OCI-LY7 (cell line): ENCODE measurements at places on chromosomes 7 and 10.
A peak's percentile ranks its signal among the peaks of the same experiment; 100 is the strongest.

- DNase-seq, result no peak
These were observed 308.8 kb upstream of the ZNF32 start for GRCh38 chr10:43957267-43958070.

- no peak for DNase-seq
These were observed 12.0 kb upstream of the TMEM213 start for GRCh38 chr7:138785587-138786437.

GRCh38 chr7:98133181-98133580 is 26.5 kb downstream of the LMTK2 start:
- DNase-seq, result peak; percentile 67

GRCh38 chr10:6999232-6999925 is 411.5 kb downstream of the SFMBT2 start:
- no peak for DNase-seq

GRCh38 chr10:93068411-93069244 is 5.1 kb upstream of the CYP26A1 start:
- no peak for DNase-seq

DNA sequence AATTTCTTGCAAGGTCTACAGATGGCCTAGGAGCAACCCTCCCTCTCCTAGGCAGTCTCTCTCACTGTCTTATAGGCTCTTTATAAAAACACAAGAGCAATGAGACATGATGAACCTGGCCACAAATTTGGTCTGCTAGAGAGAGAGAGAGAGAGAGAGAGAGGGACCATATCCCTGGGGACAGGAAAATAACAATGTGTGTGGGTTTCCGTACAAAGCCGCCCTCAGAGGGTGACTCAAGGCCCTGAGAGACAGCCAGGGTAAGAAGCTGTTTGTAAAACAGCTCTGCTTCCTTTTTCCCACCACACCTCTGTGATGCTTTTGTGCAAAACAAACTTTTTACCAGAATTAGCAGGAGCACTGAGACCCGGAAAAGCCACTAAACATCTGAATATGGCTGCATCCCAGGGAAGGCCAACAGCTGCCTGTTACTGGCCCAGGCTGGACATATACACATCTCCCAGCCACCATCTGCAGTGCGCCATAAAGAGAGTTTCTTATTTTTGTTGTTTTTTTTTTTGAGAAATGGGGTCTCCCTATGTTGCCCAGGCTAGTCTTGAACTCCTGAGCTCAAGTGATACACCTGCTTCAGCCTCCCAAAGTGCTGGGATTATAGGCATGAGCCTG is 18.4 kb downstream of the GIMAP5 start:
- DNase-seq, result no peak

GRCh38 chr10:26839966-26840627 is 20.7 kb downstream of the ABI1 start:
- no peak for DNase-seq

DNA sequence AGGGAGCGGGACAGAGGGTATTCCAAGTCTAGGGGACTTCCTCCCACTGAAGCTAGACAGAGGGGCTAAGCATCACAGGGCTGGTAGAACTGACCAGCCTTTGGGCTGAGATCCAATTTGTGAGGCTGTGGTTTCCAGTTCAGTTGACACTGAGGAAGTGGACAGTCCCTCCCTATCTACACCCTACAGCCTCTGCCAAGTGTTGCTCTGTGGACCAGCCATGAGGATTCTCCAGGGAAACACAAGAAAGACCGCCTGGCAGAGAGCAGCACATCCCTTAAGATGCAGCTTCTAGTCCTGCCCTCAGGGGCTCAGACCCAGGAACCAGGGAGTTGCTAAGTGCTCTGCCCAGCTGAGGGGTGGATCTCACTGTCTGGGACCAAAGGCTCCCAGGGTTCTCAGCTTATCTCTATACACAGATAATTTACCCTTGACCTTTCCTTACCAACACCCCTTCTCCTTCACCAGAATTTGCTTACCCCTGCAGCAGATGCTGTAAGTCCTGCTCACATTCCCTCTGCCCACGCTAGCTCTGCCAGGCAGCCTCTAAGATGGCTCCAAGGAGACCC is 252.0 kb downstream of the SKIDA1 start:
- no peak for DNase-seq

DNA sequence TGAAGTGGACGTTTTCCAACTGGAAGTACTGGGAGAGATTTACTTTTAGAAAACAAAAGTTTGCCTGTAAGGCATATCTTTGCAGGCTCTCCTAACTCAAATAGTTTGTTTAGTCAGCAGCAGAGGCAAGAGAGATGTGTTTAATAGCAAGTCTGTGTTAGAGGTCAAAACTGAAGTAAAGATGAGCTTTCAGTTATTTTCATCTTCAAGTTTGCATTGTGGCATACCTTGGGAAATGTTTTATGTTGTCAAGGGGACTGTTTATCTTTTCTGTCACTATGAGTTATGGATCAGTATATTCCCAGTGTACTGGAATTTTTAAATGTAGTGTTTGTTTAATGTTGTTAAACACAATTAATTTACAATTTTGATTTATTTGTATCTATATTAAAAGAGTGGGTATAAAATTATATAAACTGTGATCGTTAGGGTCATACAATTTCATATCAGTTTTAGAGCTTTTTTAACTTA is 169.7 kb upstream of the PPP1R3A start:
- DNase-seq, result no peak

DNA sequence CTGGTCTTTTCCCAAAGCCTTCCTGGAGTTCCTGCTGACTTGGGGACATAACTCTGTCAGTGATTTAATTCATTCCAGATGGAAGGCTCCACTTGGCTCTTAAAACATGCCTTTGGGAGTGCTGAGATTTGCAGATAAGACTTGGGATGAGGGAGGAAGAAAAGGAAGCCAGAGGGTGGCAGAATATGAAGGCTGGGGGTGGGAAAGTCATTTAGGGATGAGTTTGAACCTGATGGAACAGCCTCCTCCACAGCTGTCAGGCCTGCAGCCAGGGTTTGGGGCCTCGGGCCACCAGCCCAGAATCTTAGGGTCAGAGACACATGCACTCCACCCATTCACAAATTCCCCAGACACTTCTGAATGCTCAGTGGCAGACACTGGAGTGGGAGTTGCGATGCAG is 28.4 kb upstream of the EIF5AL1 start:
- DNase-seq, result no peak

GRCh38 chr7:28228396-28228795 is 47.8 kb upstream of the JAZF1 start:
- no peak for DNase-seq

DNA sequence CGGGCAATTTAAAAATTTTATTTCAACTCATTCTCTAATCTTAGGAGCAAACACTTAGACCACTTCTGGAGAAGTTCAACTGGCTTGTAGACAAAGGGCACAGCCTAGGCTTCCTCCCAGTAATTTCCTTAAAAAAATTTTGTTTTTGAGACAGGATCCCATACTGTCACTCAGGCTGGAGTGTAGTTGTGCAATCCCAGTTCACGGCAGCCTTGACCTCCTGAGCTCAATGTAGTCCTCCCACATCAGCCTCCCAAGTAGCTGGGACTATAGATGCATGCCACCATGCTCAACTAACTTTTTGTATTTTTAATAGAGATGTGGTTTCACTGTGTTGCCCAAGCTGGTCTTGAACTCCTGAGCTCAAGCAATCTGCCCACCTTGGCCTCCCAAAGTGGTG is 38.4 kb downstream of the BAMBI start:
- DNase-seq, result no peak

GRCh38 chr10:6226216-6226615 is 23.5 kb downstream of the PFKFB3 start:
- DNase-seq, result no peak

DNA sequence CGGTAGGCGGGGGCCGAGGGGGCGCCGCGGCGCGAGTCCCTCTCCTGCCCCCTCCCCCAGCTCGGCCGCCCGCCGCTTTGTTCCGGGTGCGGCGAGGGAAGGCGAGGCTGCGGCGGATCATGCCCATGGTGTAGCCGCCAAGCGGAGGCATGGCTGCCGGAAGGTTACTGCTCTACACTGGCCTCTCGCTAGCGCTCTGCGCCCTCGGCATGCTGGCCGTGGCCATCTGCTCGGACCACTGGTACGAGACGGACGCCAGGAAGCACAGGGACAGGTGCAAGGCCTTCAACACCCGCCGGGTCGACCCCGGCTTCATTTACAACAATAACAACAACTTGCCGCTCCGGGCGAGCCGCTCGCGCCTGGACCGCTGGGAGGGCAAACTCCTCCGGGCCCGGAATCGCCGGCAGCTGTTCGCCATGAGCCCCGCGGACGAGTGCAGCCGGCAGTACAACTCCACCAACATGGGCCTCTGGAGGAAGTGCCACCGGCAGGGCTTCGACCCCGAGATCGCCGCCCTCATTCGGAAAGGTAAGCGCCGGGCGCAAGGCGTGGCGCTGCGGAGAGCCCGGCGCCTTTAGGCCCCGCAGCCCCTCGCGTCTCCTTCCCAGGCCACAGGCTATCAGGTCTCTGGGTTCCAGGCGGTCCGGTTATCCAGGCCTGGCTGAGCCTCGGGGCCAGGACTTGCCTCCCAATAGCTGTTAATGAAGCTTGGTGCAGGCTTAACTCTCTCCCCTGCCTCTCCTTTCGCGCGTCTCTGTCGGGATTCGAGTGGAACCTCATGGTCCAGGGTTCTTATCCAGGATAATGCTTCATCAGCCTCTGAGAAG is 513 bp downstream of the TMEM178B start:
- DNase-seq, result no peak

- no peak for DNase-seq
These were observed 928.0 kb upstream of the POT1 start for GRCh38 chr7:125857606-125858005.

DNA sequence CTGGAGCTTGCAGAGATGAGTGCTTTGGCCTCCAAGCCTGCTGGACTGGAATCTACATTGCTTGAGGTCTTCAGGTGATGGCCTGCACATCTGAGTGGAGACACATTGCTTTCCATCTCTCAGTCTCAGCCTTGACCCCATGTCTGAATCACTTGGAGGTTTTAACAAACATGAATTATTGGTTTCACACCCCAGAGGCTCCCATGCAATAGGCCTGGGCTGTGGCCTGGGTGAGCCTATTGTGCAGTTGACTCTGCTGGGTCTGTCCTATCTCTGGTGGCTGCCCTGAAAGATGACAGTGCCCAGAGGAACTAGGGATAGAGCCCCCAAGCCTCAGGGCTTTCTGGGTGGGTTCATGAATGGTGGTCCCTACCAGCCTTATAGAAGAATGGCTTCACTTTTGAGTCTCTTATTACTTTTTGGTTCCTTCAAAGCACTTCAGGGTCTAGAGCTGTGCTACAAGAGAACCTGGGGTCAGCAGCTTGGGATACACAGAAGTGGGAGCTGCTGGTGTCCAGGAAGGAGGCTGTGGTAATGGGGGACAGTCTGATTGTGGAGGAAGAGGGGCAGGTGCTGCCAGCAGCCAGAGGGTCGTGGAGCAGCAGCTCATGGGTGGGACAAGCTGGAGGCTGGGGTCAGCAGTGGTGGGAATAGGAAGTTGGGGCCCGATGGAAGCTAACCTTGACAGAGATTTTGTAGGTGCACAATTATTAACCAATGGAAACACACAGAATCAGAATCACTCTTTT is 5.5 kb downstream of the RAMP3 start:
- no peak for DNase-seq

GRCh38 chr7:158351051-158351450 is 236.6 kb downstream of the PTPRN2 start:
- DNase-seq, result no peak

GRCh38 chr10:43197834-43198681 is 59.8 kb downstream of the CSGALNACT2 start:
- peak; percentile 47 for DNase-seq

DNA sequence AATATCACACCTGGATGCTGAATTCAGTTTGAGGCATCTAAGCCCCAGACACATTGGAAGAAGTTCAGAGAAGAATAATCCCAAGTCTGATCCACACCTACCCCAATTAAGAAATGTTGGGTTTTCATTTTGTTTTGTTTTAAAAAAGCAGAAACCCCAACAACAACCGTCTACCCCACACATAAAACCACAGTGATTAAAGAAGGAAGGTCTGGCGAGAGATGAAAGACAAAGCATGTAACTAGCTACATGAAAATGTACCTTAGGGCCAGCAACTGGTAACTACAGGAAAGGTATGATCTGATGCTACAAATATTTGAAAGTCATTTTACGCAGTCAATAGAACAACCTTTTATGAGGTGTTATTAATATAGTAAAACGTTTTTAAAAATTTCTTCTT is 1112.3 kb downstream of the GATA3 start:
- no peak for DNase-seq

- DNase-seq, result peak; percentile 70
These were observed 60.4 kb upstream of the KCNIP2 start for GRCh38 chr10:101903827-101904550.

DNA sequence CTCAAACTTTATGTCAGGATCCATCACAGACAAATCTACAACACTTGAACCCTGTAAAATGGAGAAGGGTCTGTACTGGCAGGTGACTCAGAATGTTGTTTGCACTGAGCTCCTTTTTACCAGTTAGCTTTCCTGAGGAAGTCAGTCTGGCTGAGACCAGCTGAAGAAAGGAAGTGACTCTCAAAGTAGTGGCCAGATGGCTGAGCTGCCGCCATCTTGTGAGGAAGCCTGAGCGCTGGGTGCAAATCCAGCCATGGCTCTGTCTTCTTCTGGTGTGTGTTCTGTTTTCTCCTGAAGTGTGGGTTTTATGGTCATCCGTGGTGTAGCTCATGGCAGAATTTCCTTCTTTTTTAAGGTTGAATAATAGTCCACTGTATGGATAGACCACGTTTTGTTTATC is 25.5 kb upstream of the ECHDC3 start:
- peak; percentile 32 for DNase-seq
